H4 (cell line): ENCODE measurements at places on chromosomes 7 and 10. TPM values are rescaled to one million over a fixed set of nuclear protein-coding genes. Genes with fewer than 3 reads are reported as not detected.

Gene SLIT1
- total RNA-seq, result 0.10 TPM in 1 of 2 replicates, not detected in the other

Gene PPP1R3A
- total RNA-seq, result not detected in 2 replicates

Gene ZNF804B
- total RNA-seq, result 0.10 and 0.17 TPM in 2 replicates

DNA sequence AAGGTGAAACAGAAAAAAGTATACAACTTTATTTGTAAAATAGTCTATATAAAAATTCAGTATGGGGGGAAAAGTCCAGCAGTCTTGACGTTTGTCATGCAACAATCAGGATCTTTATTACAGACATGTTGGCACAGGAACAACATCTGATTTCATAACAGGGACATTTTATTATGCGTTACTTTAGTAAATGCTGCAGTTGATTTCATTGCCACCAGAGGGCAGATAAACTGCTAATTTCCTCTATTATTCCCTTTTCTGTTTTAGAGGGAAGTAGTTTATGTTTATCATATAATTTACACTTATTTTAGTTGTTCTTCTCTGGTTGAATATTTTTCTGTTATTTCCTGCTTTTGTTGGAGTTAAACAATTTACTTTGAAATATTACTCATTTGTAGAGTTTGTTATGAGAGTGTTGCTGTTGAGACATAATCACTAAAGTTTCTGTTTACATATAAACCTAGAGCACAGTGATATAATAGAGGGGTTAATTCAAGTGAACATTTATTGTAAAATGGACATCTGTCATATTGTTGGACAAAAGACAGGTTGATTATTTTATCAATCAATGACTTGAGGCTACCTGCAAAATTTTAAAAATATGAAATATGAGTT, 3.3 kb downstream of the PLXDC2 start:
- peak; percentile 36 for DNase-seq

GRCh38 chr7:41033500-41033899, 669.4 kb downstream of the INHBA start:
- no peak for DNase-seq
